NCI-H1694 treated with DMSO at 0.1 percent for 48 hours (cell line): ENCODE measurements at places on chromosomes 2 and 18.

- DNase-seq, result no peak
Measured at GRCh38 chr2:30417253-30417652, 29.8 kb upstream of the LCLAT1 start.

- DNase-seq, result no peak
Measured at GRCh38 chr2:83022631-83023210, 1436.4 kb downstream of the SUCLG1 start.

- DNase-seq, result no peak
Measured at GRCh38 chr2:68157002-68157401, 686 bp upstream of the PNO1 start.

DNA sequence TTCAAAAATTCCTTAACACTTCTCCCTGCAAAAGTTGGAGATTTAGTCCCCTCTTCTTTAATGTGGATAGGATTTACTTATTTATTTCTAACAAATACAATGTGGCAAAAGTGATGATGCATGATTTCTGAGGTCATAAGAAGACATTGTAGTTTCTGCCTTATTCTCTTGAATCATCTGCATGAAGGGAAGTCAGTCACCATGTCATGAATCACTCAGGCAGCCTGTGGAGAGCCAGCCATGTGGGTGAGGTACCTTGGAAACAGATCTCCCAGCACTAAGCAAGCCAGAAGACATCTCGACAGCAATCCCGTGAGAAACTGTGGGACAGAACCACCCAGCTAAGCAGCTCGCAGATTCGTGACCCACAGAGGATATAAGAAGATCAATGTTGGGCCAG, 2.7 kb upstream of the ZC3H8 start:
- DNase-seq, result no peak

DNA sequence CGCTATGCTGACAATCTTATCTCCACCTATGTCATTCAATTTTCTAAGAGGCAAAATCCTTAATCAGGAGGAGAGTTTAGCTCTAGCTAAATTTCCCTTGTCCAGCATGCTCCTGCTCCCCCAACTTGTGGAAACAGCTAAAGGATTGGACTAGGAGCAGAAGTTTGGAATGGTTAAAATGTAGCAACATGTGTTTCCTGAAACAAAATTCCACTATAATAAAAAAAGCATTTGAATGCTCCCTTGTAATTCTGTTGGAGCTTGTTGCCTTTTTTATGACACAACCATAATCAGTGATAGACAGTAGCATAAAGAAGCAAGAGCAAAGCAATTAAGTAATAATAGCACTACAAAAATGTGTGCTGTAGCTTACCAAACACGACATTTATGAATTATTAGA, 6.9 kb downstream of the ACTR3 start:
- no peak for DNase-seq

DNA sequence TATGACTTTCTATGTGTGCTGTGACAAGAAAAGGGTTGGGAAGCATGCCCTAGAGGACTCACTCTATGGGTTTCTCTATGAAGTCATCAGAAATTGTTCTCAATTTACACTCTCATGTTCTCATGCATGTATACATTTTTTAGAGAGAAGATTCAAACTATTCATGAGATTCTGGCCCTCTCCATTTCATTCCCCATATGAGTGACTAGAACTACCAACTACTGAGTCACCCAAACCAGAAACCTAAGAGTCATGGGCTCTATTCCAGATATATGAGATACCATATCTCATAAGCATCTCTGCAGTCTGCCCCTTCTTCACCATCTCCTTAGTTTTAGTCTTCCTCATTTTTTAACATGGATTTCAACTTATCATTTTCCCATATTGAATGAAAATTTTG, 87.7 kb downstream of the EXOC6B start:
- DNase-seq, result no peak

GRCh38 chr2:100857341-100857740, 37.4 kb downstream of the NPAS2 start:
- DNase-seq, result no peak

- no peak for DNase-seq
Measured at GRCh38 chr2:68091439-68092034, 28.7 kb upstream of the C1D start.

- DNase-seq, result no peak
Measured at GRCh38 chr2:168753765-168754329, 48.6 kb upstream of the NOSTRIN start.

DNA sequence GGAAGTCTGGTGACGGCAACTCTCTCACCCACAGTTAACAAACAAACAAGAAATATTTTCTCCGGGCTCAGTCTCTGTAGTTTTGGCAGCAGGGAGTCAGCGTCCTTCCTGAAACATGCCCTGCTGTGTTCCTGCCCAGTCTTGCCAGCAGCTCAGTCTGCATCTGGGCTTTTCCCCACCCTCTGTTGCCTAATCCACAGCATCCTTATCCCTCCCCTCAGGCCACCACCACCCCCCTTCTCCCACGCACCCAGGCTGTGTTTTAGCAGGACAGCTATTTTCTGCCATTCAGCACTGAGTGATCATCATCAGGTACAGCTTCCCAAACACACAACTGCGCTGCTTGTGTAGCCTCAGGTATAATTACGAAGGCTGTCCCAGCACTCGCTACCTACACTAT, 168.2 kb downstream of the DPP10 start:
- peak; percentile 85 for DNase-seq

DNA sequence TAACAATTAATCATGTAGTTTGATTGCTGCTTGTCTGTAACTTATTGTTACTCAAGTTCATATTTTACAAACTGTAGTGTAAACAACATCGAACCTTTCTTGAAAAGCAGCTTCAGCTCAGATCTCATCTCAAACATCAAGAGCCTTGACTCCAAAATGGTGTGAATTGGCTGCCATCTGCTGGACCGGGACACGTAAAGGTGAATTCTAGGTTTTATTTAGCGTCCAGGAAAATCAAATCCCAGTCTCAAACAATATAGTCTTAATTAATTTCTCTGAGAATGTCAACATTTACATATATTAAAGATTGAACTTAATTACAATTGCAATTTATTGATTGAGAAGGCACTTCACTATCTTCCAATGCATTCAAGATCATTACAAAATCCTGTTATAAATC, 453.0 kb downstream of the GALR1 start:
- DNase-seq, result peak; percentile 31

DNA sequence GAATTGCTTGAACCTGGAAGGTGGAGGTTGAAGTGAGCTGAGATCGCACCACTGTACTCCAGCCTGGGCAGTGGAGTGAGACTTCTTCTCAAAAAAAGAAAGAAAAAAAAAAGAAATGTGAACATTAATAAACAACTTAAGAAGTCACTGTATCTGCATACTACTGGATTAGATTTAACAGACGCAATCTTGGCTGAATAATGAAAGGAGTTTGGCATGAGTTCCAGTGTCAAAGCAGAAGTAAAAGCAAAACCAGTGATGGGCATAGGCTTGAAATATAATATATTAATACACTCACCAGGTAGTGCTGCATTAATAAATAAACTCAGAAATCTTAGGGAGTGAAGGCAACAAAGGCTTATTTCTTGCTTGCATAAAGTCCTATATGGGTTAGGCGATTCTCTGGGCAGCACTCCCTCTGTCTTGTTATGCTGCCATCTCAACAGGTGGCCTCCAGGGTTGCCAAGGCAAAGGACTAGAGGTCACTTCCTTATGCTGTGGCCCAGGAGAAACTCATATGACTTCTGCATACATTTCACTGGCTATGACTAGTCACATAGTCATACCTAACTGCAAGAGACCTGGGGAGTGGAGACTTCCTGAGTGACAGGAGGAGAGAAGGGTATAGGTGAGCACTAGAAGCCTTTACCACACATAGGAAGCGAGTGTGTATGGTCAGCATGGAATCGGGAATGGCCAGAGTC, 296.2 kb upstream of the SPRED2 start:
- no peak for DNase-seq

DNA sequence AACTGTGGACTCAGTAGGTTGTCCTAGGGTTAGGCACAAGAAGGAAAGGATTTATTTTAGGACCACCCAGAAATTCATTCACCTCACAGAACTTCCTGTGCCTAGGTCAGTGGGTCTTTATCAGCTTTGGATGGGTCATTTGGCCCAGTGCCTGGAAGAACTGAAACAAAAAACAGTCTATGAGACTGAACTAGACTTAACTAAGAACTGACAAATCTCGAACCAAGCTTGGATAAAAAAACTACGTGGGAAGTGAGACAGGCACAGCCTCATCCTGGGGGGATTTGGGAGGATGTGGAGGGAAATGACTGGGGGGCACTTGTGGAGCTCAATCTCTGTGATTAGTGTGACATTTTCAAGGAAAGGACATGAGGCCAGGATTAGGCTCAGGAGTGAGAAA, 2.3 kb upstream of the OST4 start:
- DNase-seq, result no peak

GRCh38 chr2:137881711-137882110, 82.6 kb upstream of the HNMT start:
- DNase-seq, result no peak

DNA sequence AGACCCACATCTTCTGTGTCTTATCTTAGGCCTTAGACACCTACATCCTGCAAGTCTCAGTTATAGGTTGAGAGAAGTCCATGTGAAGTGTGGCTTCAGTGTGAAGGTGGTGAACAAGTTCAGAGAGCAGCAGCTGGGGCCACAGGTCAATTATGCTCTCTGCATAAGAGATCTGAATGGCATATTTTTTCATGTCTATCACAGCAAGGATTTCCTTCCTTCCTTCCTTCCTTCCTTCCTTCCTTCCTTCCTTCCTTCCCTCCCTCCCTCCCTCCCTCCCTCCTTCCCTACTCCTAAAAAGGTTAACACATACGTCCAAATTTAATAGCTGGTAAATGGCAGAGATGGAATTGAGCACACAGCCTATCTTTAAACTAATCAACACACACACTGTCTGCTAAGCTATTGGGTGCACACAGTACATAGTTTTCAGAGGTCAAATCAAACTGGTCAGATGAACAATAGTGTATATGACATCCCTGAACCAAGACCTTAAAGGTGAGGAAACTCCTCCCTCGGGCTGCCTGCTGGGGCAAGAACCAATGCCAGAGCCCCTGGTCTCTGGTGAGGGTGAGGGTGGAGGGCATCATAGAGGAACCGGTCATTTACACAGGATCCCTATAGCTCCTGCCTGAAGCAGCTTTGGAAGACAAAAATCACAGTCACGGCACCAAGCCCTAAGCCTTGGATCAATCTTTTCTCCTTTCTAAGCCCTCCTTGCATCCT, 240.9 kb downstream of the ICOS start:
- no peak for DNase-seq

GRCh38 chr2:239151201-239152131, 249.4 kb downstream of the HDAC4 start:
- DNase-seq, result no peak

DNA sequence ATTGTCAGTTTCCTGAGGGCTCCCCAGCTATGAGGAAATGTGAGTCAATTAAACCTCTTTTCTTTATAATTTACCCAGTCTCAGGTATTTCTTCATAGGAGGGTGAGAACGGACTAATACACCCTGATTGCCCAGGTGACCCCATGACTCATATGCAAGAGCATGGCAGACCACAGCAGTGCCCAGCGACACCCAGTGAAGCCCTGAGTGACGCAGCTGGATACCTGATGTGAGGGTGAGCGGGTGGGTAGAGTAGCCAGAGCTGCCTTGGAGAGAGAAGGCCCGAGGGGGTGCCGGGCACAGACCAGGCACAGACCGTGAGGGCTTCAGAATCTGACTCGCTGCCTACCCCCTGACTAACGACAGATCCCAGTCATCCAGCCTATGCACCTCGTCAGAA, 15.4 kb downstream of the ALPG start:
- DNase-seq, result no peak

DNA sequence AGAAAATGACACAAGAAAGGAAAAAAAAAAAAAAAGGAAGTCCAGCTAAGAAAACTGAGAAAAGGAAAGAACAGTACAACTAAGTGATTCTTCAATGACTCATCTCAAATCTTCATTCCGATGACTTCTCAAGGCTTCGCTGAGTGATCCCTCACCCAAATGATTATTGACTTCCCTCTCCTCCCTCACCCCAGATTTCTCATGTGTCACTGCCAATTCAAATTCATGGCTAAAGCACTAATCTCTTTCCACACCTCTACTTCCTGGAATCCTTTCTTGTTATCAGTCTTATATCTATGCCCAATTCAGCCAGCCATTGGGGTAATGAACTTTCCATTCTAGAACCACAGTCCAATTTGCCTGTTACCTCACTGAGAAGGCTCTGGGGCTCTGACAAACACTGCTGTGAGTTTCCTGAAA, 7.2 kb upstream of the ABCB11 start:
- no peak for DNase-seq

DNA sequence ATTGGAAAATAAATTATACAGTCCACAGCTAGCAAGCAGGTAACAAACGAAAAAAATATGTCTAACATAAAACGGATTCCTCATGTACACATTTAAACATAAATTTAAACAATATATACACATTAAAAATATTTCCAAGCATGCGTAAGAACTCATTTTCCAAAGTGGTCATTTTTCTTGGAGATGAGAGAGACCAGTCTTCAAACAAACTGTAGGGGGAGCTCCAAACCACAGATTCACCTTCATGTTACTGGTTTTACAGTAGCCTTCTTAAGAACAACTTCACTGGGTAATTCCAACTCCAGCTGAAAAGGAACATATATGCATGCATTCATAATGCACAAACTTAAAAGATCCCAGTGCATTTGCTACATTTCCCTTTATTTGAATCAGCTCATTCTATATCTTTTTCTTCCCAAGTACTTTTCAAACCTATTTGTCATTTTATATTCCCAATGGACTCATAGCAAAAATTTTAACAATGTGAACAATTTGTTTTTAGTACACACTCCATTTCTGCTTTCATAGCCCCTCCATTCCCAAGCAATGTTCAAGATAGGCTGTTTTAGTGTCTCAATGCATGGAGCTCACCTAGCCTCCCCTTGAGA, 4.7 kb upstream of the STAMBP start:
- DNase-seq, result peak; percentile 81

DNA sequence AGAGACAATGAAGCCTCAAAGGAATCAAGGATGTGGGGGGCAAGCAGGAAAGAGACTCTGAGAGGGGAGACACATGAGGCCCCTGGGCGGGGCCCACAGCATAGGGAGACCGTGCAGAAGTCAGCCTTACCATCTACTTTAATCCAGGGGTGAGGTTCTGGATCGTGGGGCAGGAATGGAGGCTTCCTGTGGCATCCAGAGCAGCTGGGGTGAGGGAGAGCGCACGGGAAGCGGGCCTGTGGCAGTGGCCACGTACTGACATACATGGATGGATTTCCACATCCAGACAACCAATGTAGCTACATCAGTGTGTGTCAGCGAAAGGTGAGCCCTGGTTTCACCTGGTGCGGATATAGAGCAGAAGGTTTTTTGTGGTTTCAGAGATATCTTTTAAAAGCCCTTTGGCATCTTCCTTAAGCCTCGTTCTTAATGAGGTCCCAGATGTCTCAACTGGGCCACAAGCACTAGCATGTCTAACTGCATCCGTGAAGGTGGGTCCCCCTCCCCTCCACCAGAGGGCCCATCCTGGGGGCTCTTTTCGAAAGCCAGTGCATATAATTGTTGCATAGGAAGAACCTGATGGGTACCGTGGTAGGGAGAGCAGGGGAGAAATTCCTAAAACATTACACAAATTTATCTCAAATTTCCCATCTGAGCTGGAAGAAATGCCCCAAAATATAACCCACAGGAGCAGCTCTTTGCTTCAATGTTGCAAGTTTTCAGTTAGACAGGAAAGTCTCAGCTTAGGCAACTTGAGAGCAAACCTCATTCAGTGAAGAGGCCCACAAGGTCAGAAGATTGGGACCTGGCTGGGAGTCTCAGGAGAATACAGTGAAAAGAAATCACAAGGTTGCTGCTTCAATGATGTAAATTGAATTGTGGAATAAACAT, 90.9 kb downstream of the SP3 start:
- DNase-seq, result no peak
